ENCODE measurements at places on chromosomes 1 and 21.

GRCh38 chr21:14826630-14827029 is 238.2 kb downstream of the NRIP1 start:
- DNase-seq = no peak

GRCh38 chr1:66271904-66272254 is 262.1 kb upstream of the SGIP1 start:
- DNase-seq = peak; percentile 67

- no peak for DNase-seq
Measured at GRCh38 chr1:214510914-214511638, 40.3 kb downstream of the PTPN14 start.

- no peak for DNase-seq
Measured at GRCh38 chr1:168514455-168514854, 29.3 kb downstream of the XCL2 start.

- no peak for DNase-seq
Measured at GRCh38 chr1:231576804-231577718, 48.6 kb downstream of the TSNAX start.

GRCh38 chr1:152997901-152998300 is 3.6 kb upstream of the SPRR3 start:
- no peak for DNase-seq

- no peak for DNase-seq
Measured at GRCh38 chr1:234771642-234772344, 161.8 kb upstream of the IRF2BP2 start.

DNA sequence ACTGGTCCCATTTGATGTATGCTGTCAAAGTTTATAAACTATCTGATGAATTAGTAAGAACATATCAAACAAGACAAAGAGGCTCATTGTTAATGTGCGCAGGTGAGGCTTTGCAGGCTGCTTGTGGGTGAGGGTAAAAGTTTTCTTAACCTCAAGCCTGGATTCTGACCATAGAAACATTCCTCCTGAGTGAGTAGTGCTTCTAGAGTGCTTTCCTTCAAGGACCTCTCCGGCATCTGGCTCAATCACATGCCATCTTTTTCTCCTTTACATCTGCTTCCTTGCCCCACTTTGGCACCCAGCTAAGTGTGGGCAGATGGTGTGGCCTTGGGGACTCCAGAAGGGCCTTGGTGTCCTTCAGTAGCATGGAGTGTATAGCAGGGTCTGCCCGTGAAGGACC is 104.0 kb downstream of the ROR1 start:
- no peak for DNase-seq

GRCh38 chr1:160590488-160590887 is 11.2 kb upstream of the CD84 start:
- DNase-seq = no peak

- DNase-seq = peak; percentile 38
Measured at GRCh38 chr1:109910963-109911798, 532 bp downstream of the CSF1 start.

GRCh38 chr1:108813326-108813725 is 43.6 kb downstream of the AKNAD1 start:
- DNase-seq = no peak

- DNase-seq = no peak
Measured at GRCh38 chr1:162756523-162756922, 34.0 kb upstream of the HSD17B7 start.

- DNase-seq = no peak
Measured at GRCh38 chr1:92989936-92990583, 28.8 kb upstream of the DIPK1A start.

GRCh38 chr21:36757196-36757595 is 58.3 kb downstream of the SIM2 start:
- DNase-seq = no peak

DNA sequence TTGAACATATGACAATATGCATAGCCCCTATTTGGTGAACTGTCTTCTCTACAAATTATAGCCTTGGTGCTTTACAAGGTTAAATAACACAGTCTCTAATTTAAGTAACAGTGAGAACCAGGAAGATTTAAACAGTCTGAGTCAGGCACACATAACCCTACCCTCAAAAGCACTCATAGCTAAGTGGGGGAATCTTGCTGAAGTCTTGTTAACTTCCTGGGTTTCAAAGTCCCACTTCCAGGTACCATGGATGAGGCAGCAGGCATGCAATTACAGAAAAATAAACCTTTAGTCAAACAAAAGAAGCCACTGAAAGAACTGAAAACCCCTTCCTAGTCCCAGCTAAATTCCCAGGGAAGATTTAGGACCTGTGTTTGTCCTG is 147.6 kb downstream of the PBX1 start:
- no peak for DNase-seq

GRCh38 chr1:23387494-23387893 is 17.9 kb upstream of the ZNF436 start:
- no peak for DNase-seq

DNA sequence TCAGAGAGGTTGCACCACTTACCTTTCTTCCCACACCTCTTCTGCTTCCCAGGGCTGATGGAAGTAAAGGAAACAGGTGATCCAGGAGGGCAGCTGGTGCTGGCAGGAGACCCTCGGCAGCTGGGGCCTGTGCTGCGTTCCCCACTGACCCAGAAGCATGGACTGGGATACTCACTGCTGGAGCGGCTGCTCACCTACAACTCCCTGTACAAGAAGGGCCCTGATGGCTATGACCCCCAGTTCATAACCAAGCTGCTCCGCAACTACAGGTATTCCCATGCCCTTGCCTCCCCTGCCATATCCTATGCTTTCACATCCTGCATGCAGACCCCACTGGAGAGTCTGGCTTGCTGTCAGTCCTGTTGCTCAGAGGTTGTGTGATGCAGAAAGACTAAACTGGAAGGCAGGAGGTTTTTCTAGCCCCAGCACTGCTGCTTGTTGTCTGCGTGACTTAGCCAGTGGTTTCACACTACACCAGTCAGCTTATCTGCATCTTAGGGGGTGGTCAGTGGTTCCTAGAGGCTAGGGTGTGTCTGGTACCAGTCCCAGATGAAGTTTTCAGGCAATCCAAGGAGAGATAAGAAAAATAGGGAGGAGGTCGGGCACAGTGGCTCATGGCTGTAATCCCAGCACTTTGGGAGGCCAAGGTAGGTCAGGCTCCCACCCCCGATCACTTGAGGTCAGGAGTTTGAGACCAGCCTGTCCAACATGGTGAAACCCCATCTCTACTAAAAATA is 10.2 kb downstream of the RHOC start:
- no peak for DNase-seq

DNA sequence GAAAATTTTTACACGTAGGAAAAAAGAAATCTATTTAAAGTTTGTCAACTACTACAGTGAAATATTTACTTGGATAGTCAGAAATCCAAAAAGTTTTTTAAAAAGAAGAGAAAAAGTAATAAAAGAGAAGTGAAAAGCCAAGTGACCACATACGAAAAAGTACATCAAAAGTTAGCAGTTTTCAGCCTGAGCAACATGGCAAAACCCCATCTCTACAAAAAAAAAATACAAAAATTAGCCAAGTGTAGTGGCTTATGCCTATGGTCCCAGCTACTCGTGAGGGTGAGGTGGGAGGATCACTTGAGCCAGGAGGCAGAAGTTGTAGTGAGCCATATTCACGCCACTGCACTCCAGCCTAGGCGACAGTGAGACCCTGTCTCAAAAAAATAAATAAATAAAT is 5.2 kb upstream of the MR1 start:
- DNase-seq = no peak

DNA sequence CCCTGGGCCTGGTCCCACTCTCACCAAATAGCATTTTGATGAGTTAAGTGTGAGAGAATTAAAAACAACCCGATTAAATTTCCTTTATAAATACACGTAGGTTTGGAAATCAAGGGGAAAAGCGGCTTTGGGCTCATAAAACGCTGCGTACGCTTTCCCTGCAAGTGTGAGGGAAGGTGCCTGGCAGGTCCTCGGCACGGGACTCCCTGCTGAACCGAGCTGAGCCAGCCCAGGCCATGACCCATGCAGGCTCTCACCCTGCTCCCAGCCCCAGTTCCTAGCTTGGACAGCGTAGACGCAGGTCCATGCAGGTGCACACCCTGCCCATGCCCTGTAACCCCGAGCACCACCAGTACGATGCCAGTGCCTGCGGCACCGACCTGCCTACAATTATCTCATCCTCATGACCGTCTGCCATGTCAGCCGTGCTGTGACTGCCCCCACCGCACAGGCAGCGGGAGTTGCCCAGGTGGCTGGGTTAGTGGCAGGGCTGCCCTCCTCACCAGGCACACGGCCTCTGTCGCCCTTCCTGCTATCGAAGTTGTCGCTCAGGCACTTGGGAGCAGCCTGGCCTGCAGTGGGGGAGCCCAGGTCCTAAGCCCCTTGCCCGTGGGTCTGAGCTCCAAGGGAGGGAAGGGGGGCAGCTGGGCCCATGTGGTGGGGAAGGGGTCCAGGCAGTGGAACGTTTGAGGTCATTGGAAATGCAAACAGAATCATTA is 41.0 kb upstream of the ACTRT2 start:
- DNase-seq = peak; percentile 22

- DNase-seq = no peak
Measured at GRCh38 chr1:234595899-234596298, 14.1 kb downstream of the IRF2BP2 start.

GRCh38 chr1:167631386-167631935 is 1.4 kb downstream of the RCSD1 start:
- DNase-seq = no peak

- DNase-seq = no peak
Measured at GRCh38 chr1:209485751-209486150, 97.8 kb upstream of the CAMK1G start.

GRCh38 chr1:207654320-207654719 is 9.4 kb downstream of the CR1L start:
- no peak for DNase-seq

DNA sequence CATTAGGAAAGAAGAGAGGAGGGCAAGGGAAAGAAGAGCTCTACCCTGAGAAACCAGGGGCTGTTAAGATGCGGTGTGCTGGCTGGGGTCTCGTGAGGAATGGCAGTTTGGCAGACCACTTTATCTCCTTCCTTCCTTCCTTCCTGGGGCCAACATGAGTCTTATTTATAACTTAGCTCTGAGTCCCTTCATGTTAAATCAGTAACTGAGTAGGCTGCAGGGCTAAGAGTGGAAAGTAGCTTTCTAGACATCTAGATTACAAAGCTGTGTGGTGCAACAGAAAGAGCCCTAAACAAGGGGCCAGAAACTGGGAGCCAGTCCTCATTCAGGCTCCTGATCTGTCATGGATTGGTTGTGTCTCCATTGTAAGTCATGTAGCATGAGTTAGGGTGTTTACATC is 135.4 kb upstream of the DUSP10 start:
- no peak for DNase-seq

- peak; percentile 63 for DNase-seq
Measured at GRCh38 chr1:248841702-248842395, 3.8 kb downstream of the ZNF672 start.

GRCh38 chr21:44793592-44794374 is 7.8 kb downstream of the UBE2G2 start:
- DNase-seq = no peak

DNA sequence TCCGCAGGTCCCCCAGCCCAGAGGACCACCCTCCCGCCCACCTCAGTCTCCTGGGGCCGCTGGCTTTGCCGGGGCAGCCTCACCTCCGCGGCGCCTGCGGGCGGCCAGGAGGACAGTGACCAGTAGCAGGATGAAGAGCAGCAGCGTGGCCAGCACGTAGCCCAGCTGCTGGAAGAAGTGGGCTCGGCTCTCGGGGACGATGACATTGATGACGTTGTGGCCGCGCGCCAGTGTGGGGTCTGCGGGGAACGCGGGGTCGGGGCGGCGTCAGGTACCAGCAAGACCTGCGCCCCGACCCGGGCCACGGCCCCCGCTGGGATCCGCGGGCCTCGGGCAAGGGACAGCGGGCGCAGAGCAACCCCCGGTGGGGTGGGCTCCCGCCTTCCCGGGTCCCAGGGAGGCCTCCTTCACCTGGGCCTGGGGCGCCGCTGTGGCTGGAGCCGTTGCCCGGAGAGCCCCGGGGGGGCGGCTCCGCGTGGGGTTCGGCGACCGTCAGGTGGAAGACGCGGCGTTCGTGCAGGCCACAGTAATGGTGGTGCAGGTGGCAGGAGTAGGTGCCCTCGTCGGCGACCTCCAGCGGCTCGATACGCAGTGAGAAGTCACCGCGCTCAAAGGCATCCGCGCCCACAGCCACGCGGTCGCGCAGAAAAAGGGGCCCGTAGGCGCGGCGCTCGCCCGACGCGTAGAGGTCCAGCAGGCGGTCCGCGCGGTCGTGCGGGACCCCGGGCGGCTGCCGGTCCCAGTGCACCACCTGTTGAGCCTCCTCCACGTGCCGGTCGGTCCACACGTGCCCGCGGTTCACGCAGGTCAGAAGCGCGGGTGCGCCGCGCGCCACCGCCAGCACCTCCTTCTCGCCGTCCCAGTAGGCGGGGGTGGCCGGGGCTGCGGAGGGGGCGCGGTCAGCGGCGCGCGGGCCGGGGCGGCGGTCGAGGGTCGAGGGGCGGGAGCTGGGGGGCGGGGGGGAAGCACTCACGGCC is 3.8 kb downstream of the MXRA8 start:
- peak; percentile 60 for DNase-seq

- no peak for DNase-seq
Measured at GRCh38 chr1:240114222-240114621, 22.5 kb downstream of the FMN2 start.

DNA sequence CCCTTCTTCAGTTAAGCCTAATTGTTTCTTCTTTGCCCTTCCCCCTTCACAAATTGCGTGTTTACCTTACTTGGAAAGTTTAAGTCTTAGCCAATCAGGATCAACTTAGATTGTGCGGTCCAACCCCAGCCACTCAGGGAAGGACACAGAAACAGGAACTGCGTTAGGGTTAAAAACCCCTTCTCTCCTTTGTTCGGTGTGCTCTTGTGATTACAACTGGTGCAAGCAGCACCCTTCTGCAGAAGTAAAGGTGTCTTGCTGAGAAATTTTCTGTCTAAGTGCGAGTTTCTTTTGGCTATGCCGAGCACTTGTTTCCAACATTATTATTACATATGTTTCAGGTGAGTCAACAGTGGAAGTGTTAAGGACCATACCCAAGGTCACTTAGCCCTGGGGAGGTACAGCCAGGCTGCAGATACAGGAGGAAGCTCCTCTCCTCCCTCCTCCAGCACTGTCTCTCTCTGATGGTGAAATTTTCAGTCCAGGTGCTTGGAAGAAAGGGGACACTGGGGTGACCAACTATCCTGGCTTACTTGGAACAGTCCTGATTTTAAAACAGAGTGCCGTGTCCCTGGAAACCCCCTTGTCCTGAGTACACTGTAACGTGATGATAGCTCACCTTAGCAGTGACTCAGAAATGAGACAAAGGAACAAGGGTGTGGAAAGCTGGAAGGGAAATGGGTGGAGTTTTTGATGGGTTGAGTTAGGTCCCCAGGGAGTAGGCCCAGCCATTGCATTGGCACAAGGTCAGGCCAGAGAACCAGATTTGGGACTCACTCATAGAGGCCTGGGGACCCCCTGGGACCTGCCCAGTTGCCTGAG is 68.7 kb upstream of the KLHDC7A start:
- DNase-seq = no peak
